Activated T-helper 1 cell treated with Interleukin-2 at 50 U/mL for 16 hours (primary cell): ENCODE measurements at places on chromosomes 4 and X.

- DNase-seq: no peak
Measured at GRCh38 chr4:174211622-174212044, 71.8 kb downstream of the FBXO8 start.

DNA sequence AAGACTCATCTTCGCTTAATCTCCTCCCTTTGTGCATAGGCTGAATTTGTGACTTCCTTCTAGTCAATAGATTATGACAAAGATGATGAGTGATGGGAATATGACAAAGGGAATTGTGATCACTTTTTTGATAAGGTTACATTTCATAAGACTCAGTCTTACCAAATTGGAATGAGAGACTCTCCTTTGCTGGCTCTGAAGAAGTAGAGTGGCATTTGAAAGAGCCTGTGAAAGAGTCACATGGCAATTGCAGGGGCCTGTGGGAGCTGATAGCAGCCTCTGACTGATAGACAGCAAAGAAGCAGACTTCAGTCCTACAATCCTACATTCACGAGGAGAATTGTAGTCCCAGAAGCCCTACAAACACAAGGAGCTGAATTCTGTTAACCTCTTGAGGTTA is 44.9 kb upstream of the ADAMTS3 start:
- no peak for DNase-seq

GRCh38 chrX:54172455-54172854 is 10.6 kb downstream of the FAM120C start:
- no peak for DNase-seq

DNA sequence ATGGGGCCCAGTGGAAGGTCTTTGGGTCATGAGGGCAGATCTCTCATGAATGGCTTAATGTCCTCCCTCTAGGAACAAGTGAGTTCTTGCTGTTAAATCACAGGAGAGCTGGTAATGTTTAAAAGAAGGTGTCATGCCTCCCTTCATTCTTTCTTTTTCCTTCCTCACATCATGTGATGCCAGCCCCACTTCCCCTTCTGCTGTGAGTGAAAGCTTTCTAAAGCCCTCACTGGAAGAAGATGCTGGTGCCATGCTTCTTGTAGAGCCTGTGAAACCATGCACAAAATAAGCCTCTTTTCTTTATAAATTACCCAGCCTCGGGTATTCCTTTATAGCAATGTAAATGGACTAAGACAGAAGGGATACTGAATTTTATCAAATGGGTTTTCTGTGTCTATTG is 66.1 kb upstream of the ZNF827 start:
- no peak for DNase-seq

GRCh38 chrX:45011131-45011530 is 138.1 kb downstream of the KDM6A start:
- DNase-seq: no peak

GRCh38 chr4:88353324-88353723 is 25.3 kb upstream of the HERC6 start:
- no peak for DNase-seq

GRCh38 chr4:107719207-107719921 is 670 bp downstream of the PAPSS1 start:
- DNase-seq: no peak

DNA sequence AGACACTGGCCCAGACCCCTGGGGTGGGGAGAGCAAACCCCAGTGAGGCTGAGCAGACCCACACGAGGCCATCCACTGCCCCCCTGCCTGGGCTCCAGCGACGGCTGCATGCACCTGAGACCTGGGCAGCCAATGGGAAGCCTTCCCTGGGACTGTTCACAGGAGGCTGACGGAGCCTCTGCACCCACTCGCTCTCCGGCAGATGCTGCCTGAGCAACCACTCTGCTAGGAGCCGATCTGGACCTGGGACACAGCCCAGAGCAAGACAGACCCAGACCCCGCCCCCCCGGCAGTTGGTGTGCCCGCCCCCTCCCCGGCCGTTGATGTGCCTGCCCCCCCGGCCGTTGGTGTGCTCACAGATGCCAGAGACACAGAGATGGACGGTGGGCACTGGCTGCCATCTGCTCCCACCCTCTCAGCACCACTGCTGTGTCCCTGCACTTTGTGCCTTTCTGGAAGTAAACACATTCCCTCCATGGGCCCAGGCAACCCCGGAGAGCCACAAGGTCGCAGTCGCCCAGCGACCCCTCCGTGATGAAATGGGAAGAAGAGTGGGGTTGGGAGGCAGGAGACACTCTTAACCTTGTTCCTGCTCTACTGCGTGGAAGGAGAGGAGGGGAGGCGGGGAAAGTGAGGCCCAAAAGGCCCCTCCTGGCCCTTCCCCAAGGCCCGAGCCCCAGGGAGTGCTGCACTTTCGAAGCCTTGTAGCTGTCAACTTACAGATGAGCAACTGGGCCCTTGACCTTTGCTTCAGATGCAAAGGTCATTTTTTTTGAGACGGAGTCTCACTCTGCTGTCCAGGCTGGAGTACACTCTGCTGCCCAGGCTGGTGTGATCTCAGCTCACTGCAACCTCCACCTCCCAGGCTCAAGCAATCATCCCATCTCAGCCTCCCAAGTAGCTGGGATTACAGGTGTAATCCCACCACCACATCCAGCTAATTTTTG is 62.0 kb downstream of the ZFYVE28 start:
- DNase-seq: no peak

GRCh38 chrX:120857240-120857639 is 18.4 kb downstream of the CT47B1 start:
- no peak for DNase-seq

- no peak for DNase-seq
Measured at GRCh38 chrX:110315551-110315950, 2.3 kb downstream of the AMMECR1 start.

- DNase-seq: no peak
Measured at GRCh38 chrX:53013291-53013690, 35.3 kb upstream of the GPR173 start.

DNA sequence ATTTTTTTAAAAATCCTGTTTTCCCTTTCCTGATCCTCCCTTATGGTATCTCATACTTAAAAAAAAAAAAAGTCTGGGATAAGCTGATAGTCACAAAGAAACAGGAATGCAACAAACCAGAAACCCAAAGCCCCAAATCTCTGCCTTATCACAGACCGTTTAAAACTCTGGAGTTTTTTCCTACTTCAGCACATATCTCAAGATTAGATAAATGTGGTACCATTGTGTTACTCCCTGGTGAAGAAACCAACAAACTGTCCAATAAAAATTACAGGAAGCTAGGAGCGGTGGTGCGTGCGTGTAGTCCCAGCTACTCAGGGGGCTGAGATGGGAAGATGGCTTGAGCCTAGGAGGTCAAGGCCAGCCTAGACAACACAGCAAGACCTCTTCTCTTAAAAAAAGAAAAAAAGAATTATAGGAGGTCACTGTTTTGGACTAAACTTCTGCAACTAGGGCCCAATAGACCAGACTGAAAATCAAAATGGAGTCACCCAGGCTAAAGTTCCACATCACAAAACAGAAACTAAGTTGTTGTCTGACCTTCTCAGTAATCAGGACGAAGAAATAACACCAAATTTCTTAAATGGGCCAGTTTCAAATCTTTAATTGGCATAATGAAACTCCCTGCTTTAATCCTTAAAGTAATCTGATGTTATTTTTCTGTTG is 51.9 kb downstream of the RBM47 start:
- no peak for DNase-seq

- no peak for DNase-seq
Measured at GRCh38 chr4:176824645-176825366, 32.1 kb upstream of the VEGFC start.

DNA sequence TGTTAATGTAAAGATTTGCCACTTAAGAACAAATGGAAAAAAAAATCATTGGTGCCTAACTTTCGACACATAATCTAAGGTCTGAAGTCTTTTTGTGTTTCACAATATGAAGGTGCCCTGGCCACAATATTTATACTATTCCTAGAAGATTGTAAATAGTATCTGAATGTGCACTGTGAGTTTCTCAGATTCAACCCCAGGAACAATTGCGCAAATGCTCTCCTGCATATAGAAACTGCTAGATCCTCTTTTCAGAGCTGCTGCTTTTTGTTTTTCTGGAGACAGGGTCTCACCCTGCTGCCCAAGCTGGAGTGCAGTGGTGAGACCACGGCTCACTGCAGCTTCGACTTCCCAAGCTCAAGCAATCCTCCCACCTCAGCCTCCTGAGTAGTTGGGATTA is 480.1 kb upstream of the FTHL17 start:
- DNase-seq: no peak

DNA sequence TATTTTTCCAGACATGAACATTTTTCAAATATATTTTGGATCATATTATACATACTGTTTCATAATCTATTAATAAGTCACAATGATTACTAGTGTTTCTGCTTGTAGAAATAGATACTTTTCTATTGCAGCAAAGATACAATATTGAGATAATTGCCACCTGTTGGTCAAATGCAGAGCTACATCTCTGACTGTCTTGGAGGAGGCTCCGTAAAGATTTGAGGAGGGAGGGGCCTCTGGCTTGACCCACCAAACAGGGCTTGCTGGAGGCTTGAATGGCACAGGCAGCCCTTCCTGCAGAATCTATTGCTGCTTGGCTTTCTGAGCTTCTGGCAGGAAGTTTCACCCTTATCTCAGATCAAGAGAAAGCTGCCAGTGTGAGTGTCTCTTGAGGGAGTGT is 99.3 kb upstream of the ARMCX2 start:
- no peak for DNase-seq

GRCh38 chrX:70988425-70988824 is 57.5 kb upstream of the SLC7A3 start:
- no peak for DNase-seq

DNA sequence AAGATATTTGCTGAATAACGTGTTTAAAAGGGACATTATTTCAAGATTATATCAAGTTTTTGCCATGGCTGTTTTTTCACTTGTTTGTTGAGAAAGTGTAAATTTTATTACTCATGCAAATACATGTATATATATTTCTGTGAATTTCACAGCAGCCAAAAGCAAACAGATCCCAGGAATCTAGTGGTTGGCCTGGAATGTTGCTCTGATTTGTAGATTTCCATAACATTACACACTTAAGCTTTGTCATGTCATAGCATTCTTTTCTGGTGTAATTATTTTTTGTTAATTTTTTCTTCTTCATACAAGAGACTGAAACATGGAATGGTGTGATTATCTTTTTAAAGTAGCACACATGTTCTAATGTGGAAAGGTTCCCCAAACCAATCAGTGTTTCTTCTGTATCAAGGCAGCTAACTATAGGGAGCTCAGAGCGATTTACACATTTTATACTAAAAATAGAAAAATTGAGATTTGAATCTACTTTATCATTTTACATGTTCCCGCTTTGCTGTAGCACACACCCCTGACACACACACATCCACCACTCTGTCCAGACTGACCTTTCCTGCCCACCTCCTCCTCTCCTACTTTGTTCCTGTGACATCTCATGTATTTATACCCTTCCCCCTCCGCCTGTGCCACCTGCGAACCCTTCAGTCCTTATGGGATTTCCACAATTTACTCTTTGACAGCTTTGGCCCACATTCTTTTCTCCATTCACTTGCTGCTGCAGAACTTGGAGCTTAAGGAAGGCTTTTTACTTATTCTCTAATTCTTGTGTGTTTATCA is 20.3 kb downstream of the RUFY3 start:
- no peak for DNase-seq

DNA sequence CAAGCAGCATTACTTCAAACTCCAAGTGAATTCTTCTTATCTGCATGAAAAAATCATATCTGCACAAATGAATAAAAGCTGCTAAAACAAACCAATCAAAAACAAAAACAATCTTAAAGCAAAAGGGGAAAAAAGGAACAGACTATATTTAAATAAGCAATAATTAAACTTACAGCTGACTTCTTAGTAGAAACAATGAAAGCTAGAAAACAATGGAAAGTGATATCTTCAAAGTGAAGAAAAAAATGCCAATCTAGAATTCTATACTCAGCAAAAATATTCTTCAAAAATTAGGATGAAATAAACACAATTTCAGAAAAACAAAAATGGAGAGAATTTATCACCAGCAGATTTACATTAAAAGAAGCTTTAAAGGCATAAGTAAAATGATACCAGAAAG is 20.0 kb downstream of the STBD1 start:
- DNase-seq: no peak

- no peak for DNase-seq
Measured at GRCh38 chr4:100359441-100359840, 158.4 kb downstream of the EMCN start.

DNA sequence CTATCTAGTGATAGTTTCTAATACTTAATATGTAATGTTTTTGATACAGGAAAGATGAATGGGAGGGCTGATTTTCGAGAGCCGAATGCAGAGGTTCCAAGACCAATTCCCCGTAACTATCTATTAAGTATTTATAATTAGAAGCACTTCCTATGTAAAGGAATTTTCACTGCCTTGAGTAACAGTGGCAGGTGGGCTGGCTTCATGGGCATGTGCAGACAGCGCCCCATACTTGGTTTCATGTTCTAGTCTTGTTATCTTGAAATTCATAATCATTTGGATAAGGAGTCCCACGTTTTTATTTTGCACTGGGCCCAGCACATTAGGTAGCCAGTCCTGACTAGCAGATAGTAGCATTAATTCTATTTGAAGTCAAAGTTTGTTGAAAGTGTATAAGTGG is 1.7 kb downstream of the OCIAD1 start:
- DNase-seq: no peak

- DNase-seq: no peak
Measured at GRCh38 chr4:158238575-158238974, 28.3 kb downstream of the TMEM144 start.

- no peak for DNase-seq
Measured at GRCh38 chr4:40337051-40337450, 1.9 kb downstream of the CHRNA9 start.

DNA sequence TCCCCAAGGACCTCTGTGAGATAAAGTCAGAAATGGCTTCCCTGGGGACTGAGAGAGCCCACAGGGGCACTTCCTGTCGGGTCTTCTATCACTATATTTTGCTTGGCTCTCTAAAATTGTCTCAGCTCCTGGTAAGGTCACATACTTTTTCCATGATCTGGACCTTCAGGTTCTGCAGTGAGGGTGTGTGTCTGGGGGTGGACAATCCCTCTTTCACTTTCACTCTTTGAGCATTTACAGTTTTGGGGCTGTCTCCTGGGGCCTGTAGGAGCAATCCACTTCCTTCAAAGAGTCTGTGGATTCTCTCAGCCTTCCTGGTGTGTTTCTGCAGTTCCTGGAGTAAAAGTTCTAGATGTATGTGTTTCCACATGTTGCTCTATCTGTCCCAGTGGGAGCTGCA is 335.7 kb downstream of the FSTL5 start:
- DNase-seq: no peak

GRCh38 chr4:186161138-186161537 is 30.2 kb upstream of the CYP4V2 start:
- DNase-seq: no peak

GRCh38 chr4:110152386-110152785 is 46.0 kb downstream of the ELOVL6 start:
- no peak for DNase-seq

- no peak for DNase-seq
Measured at GRCh38 chrX:25003066-25003849, 12.5 kb downstream of the ARX start.

DNA sequence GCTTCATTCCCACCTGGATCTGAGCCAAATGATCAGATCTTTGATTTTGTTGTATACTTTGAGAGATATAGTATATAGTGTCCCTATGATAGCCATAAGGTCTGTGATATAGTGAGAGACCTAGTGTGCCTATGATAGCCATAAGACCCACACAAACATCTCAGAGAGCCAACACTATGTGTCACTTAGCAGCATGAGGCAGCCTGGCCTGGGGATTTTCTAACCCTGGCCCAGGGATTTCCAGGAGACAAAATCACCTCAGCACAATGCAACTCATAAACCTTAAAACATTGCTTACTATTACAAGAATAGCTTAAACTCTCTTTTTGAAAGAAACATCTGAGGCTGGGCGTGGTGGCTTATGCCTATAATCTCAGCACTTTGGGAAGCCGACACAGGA is 23.2 kb upstream of the COL25A1 start:
- no peak for DNase-seq

- no peak for DNase-seq
Measured at GRCh38 chrX:45009371-45010000, 136.5 kb downstream of the KDM6A start.
